ENCODE measurements at places on chromosomes 4 and X.

DNA sequence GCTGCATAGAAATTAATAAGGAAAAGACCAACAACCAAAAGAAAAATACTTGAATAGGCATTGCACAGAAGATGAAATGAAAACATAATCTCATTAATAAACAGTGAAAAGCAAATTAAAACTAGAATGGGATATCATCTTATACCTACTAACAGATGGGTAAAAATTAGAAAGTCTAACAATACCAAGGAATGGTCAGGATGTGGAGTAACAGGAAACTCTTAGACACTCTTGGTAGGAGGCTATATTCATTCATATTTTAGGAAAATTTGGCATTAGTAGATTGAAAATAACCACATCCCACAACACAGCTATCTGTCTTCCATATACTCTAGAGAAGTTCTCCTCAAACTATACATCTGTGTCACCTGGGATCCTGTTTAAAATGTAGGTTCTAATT lies 36.3 kb downstream of the SEC24B start:
- DNase-seq: no peak

DNA sequence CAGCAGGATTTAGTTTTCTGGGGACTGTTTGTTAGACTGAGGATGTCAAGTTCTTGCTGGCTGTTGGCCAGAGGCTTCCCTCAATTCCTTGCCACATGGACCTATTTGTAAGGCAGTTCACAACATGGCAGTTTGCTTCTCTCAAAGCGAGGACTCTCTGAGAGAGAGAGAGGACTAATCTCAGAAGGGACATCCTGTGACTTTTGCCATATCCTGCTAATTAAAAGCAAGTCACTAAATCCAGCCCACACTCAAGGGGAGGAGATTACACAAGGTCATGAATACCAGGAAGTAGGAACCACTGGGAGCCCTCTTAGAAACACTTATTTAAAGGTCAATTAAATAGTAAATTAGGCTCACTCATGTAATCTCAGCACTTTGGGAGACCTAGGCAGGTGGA lies 38.2 kb downstream of the PPP1R2C start:
- no peak for DNase-seq

DNA sequence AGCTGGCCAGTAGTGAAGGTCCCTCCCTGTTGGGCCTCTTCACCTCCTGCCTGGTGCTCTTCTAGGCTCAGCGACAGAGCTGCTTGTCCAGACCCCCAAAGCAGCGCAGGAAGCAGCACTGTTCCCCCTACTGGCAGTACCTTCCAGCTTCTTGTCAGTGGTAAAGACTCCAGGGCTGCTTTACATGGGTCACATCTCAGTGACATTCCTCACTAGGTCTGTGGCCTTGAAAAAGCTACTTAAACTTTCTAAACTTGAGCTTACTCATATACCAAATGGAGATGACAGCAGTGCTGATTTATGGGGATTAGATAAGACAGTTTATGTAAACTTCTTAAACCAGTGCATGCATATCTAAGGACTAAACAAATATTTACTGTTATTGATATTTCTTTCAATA lies 117.3 kb downstream of the FAT4 start:
- DNase-seq: no peak

GRCh38 chr4:106497271-106497670 lies 128.7 kb upstream of the GIMD1 start:
- DNase-seq: no peak

DNA sequence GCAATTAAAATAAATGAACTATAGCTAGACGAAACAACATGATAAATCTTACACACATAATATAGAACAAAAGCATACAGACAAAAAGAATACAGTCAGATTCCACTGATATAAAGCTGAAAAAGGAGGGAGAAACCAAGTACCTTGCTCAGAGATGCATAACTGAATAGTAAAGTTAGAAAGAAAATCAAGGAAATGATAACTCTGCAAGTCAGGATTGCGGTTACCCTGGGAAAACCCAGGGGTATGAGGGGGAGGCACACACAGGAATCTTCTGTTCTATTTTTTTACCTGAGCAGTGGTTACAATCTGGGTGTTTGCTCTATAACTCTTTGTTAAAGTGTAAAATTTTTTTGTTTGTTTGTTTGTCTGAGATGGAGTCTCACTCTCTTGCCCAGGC lies 209.1 kb downstream of the CBR4 start:
- DNase-seq: no peak

DNA sequence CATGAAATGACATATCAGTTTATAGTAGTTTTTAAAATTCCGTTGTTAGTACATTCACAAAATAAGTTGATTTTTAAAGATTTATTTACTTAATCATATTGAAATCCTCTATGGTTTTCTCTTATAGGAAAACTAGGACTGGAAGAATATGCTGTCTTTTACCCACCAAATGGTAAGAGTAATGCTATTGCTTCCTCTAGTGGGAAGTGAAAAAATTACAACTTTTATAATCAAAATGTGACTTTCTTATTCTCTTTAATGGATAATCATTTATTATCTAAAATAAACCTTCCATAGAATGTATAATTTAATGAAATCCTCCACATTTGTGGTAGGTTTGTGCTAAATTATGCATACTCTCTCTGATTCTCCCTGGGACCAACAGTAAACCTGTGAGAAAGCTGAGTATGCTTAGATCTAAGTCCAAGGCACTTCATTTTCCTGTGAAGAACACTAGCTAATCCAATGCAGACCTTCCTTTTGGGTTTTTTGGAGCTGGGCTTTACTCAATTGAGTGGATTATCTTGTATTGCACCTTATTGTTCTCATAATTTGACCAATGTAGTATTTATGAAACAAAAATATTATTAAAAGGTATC lies 136.2 kb downstream of the TBC1D19 start:
- DNase-seq: no peak

DNA sequence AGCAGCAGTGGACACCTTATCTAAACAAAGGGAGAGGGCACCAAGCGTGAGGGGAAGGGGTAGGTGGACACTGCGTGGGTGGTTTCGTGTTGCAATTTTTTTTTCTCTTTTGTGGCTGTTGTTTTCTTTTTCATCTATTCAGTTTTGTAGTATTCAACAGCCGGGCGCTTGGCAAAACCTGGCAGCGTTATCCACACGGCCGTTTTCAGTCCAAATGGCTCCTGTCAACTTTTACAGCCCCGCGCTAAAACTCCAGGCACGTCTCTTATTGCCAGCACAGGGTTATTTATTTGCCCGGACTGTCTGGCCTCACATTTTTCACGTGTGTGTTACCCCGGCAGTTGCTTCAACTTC lies 192.2 kb downstream of the BCOR start:
- no peak for DNase-seq

GRCh38 chr4:23091711-23092110 lies 399.0 kb downstream of the GBA3 start:
- DNase-seq: no peak

GRCh38 chrX:95764972-95765451 lies 919.6 kb upstream of the DIAPH2 start:
- DNase-seq: no peak

DNA sequence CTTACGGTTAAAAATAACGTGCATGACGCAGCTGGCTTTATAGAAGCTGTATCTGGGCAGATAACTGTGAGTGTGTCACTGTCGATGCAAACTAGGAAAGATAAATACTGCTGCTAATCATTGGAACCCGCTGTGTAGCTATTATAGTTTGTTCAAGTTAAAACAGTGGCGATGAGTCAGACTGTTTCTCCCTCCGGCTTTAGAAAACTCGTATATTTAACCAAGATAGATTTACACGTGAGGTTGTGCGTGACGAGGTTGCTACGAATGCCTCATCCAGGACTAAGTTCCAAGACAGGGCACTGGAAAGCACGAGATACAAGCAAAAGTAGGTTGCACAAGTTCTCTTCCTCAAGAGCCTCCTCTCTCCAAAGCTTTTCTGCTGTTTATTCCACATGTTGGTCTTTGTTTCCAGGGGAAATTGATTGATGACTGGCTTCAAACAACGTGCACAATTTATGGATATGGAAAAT lies 270.7 kb downstream of the FBXW7 start:
- DNase-seq: no peak

DNA sequence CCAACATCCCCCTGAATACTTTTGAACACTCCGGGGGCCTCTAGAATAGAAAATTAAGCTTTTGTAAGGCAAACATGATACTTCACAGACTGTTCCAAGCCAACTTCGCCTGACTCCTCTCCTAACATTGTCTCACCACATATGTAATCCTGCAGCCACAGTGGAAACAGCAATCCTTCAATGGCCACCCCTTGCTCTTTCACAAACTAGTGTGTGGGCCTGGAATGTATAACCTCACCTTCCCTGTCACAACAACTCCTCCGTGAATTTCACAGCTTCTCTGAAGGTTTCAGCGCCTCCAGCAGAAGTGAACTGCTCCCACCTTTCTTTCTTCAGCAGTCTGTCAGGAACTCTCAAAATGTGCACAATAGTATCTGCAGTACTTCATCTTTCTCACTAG lies 185.1 kb downstream of the ADGRL3 start:
- no peak for DNase-seq

- DNase-seq: no peak
Measured at GRCh38 chrX:6382284-6382683, 152.6 kb downstream of the VCX3A start.

GRCh38 chr4:96652158-96652557 lies 812.3 kb downstream of the PDHA2 start:
- no peak for DNase-seq

DNA sequence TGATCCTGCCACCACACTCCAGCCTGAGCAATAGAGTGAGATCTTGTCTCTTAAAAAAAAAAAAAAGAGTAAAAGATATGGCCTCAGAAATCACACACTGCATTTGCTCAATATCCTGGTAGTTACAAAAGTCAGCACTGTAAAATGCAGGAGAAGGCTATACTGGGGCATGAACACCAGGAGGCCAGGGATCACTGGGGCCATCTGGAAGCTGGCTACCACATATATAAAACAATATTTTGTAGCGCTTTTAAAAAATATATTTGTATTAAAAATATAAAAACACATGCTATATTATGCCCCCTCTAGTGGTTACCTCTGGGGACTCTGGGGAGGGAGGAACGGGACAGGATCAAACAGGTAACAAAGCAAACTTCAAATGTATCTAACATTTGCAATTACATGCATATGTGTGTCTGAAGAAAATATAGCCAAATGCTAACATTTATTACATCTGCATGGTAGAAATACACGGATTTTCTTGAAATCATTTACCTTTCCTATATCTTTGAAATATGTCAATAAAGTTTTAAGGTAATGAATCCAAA lies 4.0 kb downstream of the C4orf46 start:
- DNase-seq: no peak

DNA sequence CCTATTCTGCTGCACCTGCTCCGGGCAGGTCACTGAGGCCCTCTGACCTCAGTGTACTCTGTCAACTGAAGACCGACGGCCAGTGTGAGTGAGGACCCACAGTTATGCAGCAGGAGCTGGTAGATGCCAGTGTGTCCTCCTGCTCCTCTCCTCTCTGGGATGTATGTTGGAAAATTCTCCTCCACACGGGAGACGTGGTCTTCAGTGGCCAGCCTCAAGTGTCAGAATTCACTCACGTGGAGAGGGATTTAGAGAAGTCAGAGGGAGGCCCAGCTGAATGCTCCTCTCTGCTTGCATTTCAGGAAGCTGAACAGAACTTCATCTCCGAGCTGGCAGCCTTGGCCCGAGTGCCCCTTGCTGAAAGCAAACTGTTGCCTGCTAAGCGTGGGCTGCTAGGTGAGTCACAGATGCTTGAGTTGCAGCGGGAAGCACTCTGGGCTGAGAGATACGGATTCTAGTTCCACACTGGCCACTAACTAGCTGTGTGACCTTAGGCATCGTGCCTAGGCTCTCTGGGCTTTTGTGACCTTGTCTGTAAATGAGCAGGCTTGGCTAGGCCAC lies 83.6 kb downstream of the CRMP1 start:
- DNase-seq: no peak

Measured in effector CD4-positive, alpha-beta T cell (primary cell).